A673 (cell line): ENCODE measurements at places on chromosomes 4 and X. TPM values are rescaled to one million over a fixed set of nuclear protein-coding genes. Genes with fewer than 3 reads are reported as not detected.

GRCh38 chr4:168765726-168766125 lies 244.3 kb downstream of the CBR4 start:
- no peaks in the 10 kb centered on the region for H3K4me1 ChIP-seq
- H3K36me3 ChIP-seq = no peaks in the 10 kb centered on the region
- no peak overlapping the region for H3K27ac ChIP-seq
- H3K4me3 ChIP-seq = no peak overlapping the region

- no peaks in the 10 kb centered on the region for H3K27me3 ChIP-seq
- peaks cover 12% of the 10 kb centered on the region for H3K36me3 ChIP-seq
- H3K4me3 ChIP-seq = no peak overlapping the region
Observed at GRCh38 chr4:128283071-128283470, 4.5 kb downstream of the PGRMC2 start.

DNA sequence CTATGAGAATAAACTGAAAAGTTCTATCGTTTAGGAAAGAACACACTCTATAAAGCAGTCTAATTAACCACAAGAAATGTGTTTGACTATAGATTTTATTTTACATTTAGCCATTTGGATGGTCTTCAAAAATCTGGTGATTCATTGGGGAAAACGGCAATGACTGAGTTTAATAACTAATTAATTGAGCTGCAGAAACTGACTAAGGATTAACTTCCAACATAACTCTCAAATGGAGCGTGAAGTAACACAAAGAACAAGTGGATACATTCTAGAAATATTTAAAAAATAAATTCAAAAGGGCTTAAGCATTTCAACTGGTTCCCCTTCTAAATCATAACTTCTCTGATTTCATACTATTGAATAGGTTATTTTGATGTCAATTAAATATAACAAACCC lies 1582.4 kb downstream of the PCDH18 start:
- H3K4me1 ChIP-seq = no peaks in the 10 kb centered on the region
- DNase-seq = no peak
- no peaks in the 10 kb centered on the region for H3K36me3 ChIP-seq
- H3K27me3 ChIP-seq = no peaks in the 10 kb centered on the region
- H3K4me3 ChIP-seq = no peak overlapping the region

DNA sequence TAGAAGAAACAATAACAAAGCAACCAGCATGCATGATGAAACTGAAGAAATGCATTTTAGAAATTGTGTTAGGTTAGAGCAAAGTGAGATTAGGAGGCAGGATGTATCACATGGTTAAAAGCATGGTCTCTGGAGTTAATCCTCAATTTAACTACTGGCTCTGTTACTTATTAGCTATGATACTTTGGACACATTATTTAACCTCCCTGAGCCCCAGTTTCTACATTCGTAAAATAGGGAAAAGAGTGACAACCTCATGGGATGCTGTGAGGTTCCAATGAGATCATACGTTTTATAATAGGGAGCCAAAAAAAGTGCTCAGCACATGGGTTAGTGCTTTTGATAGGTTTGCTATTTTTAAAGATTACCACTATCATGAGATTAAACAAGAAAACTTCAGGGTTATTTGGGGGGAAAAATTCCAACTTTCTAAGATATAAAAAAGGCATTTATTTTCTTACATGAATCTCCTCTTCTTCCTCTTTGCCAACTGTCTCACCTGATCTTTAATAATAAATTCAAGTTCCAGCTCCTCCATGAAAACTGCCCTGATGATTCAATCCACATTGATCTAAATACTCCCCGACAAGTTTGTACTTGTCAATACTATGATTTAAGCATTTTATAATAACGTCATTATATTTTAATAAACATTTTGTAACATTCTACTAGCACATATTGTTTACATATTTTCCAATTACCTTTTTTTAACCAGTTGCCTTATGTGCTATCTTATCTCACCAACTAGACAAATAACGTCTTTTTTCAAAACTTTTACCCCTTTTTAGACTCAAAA lies 4.6 kb downstream of the SEC31A start:
- no peak overlapping the region for H3K4me3 ChIP-seq
- H3K27ac ChIP-seq = no peak overlapping the region
- H3K27me3 ChIP-seq = no peaks in the 10 kb centered on the region
- no peak for DNase-seq

- H3K4me1 ChIP-seq = no peaks in the 10 kb centered on the region
- H3K27ac ChIP-seq = no peak overlapping the region
- peaks cover 8% of the 10 kb centered on the region for H3K27me3 ChIP-seq
- H3K36me3 ChIP-seq = no peaks in the 10 kb centered on the region
- H3K4me3 ChIP-seq = no peak overlapping the region
- DNase-seq = no peak
Observed at GRCh38 chr4:6032249-6033244, 14.3 kb upstream of the C4orf50 start.

- H3K4me3 ChIP-seq = no peak overlapping the region
- H3K27me3 ChIP-seq = no peaks in the 10 kb centered on the region
- no peak for DNase-seq
- no peaks in the 10 kb centered on the region for H3K36me3 ChIP-seq
- H3K27ac ChIP-seq = no peak overlapping the region
Observed at GRCh38 chr4:140090215-140090731, 63.7 kb downstream of the MAML3 start.

GRCh38 chr4:19829101-19829500 lies 422.6 kb upstream of the SLIT2 start:
- no peak overlapping the region for H3K4me3 ChIP-seq
- no peaks in the 10 kb centered on the region for H3K27me3 ChIP-seq
- no peak for DNase-seq
- H3K4me1 ChIP-seq = no peaks in the 10 kb centered on the region
- H3K27ac ChIP-seq = no peak overlapping the region

ATP1B4 gene
- total RNA-seq = not detected in 2 replicates

ANTXR2 gene
- total RNA-seq = 7.0 and 8.0 TPM in 2 replicates

ENPP6 gene
- total RNA-seq = not detected in 2 replicates
